ENCODE measurements at places on chromosomes 3 and 15.
A peak's percentile ranks its signal among the peaks of the same experiment; 100 is the strongest.

- DNase-seq = no peak
Measured at GRCh38 chr3:61018807-61019206, 232.4 kb downstream of the FHIT start.

DNA sequence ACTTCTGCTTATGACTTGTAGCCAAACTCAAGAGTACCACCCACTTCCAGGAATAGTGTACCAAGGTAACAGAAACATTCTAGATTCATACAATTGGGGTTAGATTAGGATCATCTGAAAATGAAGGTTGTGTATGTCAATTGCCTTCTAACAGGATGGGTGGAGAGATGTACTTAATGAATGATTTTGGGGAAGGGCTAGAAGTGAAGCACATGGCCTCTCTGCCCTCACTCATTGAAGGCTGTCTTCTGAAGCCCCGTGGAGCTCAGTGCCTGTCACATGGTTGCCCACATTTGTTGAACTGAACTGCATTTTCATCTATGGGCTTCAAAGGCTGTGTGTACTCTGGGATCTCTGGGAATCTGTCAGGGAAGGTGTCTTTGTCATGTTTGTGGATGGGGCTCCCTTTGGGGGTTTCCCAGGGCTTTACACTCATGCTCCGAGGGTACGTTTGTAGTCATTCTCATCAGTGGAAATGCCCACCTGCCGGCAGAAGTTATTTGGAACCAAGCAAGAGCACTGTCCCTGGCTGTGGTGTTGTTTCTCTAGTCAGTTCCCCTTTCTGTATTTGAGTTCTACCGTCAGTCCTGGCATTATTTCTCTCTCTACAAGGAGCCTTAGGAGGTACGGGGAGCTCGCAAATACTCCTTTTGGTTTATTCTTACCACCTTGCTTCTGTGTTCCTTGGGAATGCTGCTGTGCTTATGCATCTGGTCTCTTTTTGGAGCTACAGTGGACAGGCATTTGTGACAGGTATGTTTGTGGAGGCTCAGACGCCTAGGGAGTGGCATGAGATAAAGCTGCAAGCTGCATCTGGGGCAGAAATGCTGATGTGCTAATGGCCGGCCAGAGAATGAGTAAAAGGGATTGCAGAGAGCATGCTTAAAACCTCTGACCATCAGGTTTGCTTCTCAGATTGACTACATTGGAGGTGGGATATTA is 22.4 kb downstream of the CD86 start:
- DNase-seq = peak; percentile 85

DNA sequence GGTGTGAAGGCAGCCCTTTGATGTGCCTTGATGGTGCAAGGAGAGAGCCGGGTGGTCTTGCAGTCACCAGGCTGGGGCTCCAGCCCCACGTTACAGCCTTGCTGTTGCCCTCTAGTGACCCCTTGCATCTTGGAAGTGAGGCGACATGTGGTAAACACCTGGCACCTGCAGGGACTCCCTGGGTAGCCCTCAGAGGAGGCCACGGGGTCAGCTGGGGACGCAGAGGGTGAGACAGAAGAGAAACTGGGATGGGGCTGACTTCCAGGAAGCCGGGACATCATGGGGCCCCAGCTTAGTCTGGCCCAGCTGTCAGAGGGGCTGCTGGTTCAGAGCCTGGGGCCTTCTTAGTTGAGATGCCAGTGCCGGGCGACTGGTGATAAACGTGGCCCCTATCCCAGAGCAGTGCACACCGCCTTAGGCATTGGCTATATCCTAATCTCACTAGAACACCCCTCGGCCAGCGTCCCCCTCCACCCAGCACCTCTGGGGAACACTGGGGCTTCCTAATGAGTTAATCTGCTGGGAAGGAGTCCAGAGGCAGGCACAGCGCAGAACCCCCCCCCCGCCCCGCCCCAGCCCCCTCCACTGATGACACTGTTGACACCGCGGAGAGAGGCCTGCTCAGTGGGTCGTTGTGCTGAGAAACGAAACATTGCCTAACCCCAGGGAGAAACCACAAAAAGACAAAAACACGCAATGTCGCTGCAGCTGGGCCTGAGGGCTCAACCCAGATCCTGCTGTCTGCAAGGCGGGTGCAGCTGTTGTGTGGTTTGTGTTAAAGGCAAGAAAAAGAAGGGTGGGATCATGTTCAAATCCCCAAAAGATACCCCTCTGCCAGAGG is 60.5 kb upstream of the KLF13 start:
- DNase-seq = peak; percentile 28

- peak; percentile 39 for DNase-seq
Measured at GRCh38 chr15:63402498-63403253, 21.0 kb upstream of the CA12 start.

DNA sequence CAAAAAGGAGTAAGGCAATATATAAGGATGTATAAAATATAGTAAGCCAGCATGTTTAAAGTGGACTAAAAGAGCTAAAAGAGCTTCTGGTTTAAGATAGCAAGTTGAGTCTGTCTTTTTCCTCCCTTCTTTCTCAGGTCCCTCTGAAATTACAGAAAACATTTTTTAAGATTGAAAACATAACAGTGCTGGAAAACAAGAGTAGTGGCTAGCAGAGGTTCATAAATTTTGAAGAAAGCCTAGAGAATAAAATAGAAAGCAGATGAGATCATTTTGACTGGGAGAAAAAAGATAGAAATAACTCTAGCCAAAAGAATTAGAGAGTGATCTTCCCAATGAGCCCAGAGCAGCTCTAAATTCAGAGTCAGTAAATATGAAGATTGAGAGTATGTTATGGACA is 41.9 kb downstream of the ATP8B4 start:
- DNase-seq = no peak

DNA sequence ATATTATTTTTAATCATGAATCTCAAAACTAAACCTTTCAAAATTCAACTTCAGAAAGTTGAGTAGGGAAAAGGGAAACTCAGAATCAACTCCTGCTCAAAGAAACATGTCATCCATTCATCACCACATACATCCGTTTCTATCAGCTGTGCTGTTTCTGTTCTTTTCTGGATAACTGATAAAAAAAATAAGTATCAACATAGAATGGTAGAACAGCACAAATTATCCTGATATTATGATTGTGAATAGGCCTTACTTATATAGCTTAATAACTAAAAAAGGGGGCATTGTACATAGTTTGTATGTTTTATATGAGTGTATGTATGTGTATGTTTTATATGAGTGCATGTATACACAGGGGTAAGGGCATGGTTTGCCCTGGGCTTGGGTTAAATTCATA is 3.1 kb downstream of the TM4SF1 start:
- DNase-seq = no peak

GRCh38 chr3:179526989-179527391 is 35.7 kb upstream of the ACTL6A start:
- DNase-seq = no peak

DNA sequence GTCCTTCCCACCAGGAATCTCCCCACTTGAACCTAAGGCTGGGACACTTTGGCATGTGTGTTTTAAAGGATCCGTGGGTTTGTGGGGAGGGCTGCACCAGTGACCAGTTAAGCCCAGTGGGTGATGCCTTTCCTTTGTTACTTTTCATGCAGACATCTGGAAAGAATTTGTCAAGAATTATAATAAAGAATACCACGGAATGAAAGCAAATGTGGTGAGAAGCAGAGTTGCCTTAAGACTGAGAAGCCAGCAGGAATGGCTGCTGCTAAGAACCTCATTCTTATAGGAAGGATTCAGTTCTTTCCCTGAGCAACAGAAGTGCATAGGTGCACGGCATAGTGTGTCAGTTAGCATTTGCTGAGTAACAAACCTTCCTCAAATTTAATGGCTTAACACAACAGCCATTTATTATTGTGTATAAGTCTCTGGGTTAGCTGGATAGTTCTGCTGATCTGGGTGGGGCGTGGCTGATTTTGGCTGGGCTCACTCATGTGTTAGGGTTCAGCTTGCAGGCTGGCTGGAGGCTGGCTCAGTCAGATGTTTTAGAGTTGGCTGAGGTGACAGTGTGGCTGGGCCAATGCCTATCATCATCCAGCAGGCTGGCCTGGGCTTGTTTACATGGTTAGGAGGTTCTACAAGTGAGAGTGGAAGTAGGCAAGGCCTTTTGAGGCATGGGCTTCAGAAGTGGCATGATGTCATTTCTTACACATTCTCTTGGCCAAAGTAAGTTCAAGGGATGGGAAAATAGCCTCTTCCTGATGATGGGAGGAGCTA is 262.7 kb upstream of the CTDSPL start:
- no peak for DNase-seq

- no peak for DNase-seq
Measured at GRCh38 chr3:68876112-68876713, 56.1 kb downstream of the TAFA4 start.

GRCh38 chr3:37179144-37179967 is 5.0 kb upstream of the LRRFIP2 start:
- no peak for DNase-seq

- no peak for DNase-seq
Measured at GRCh38 chr3:105827959-105828358, 40.9 kb downstream of the CBLB start.

DNA sequence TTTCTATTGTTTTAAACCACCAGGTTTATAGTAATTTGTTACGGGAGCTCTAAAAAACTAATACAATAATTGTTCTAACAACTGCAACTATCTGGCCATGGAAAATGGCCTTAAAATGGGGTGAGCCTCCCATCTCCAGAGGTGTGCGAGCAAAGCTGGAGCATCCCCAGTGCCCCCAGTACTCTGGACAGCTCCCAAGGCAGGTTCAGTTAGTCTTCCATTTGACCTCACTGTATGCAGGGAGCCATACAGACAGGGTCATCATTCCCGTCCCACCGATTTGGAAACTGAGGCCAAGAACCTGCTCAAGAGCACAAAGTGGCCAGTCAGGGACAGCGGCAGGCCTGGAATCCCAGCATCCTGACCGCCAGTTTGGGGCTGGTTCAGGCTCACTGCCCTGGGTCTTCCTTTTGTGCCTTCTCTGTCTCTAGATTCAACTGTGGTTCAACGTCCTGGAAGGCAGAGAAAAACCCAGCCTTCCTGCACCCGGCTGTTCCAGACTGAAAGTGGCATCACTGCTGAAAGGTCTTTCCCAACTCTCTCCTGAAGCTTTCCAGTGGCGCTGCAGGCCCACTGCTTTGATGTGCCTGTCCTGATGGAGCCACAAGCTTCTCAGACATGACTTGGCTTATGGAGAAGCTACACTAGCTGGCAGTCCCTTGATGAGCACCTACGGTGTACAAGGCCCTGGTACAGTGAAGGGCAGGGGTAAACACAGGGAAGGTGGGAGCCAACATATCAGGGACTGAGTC is 76.6 kb upstream of the LINGO1 start:
- no peak for DNase-seq

GRCh38 chr15:78712797-78713515 is 71.9 kb upstream of the CHRNB4 start:
- DNase-seq = no peak

GRCh38 chr3:15385901-15386653 is 41.3 kb downstream of the METTL6 start:
- DNase-seq = no peak

GRCh38 chr15:61411902-61412510 is 182.9 kb upstream of the RORA start:
- DNase-seq = no peak

DNA sequence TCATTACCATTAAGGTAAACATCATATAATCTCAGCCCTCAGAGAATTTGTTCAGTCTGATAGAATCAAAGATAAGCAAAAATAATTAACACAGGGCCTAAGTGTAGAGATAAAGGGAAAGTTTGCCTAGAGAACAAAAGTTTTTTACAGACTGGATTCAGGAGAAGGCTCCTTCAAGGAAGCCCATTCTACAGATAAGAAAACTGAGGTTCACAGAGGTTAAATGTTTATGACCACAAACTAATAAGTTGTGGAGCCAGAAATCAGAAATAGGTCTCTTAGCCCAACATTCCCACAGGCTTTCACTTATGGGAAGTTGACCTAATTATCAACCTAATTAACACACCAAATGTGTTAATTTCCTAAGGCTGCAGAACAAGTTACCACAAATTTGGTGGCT is 110.7 kb downstream of the ZMAT3 start:
- no peak for DNase-seq

- no peak for DNase-seq
Measured at GRCh38 chr15:85718981-85719380, 75.7 kb downstream of the KLHL25 start.

- DNase-seq = no peak
Measured at GRCh38 chr3:7953449-7954014, 548.1 kb upstream of the LMCD1 start.

- no peak for DNase-seq
Measured at GRCh38 chr3:45957586-45957985, 14.3 kb downstream of the CXCR6 start.

- DNase-seq = no peak
Measured at GRCh38 chr3:178618197-178618596, 82.0 kb downstream of the KCNMB2 start.

GRCh38 chr3:127088511-127089351 is 104.2 kb upstream of the PRR23E start:
- no peak for DNase-seq

- no peak for DNase-seq
Measured at GRCh38 chr3:46932455-46933225, 43.9 kb downstream of the CCDC12 start.

DNA sequence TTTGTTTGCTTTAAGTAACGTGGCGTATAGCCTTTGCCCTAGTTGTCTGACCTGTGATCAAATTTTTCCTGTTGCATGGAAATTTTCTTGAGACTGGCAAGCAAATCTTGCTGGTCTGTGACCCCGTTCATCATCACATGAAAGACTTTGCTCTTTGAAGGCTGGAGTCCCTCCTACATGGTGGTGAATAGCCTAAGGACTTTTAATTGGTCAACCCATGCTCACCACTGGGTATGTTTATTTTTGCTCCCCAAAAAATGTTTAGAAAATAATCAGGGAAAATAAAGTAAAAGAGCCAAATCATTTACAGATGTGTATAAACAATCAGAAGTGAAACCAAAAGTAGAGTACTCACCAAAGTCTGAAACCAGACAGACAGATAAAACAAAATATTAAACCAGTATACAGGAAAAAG is 1075.3 kb upstream of the ALCAM start:
- peak; percentile 33 for DNase-seq

GRCh38 chr15:39444735-39445470 is 136.0 kb upstream of the THBS1 start:
- DNase-seq = no peak

DNA sequence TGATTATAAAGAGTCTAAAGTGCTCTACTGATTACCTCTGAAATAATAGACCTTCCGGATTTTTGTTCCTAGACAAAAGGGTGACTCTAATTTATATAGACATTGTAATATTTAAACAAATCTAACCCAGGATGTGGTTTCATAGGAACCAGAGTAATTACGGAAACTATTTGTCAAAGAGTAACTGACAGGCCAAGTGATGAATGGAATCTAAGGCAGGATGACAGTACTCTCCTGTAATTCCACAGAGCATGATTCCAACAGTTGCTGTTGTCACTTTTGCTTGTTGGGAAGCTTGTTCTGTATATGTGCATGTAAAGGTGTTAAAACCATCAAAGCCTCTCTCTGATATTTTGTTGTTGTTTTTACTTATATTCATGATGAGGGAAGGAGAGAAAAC is 1141.0 kb downstream of the IGSF11 start:
- no peak for DNase-seq

DNA sequence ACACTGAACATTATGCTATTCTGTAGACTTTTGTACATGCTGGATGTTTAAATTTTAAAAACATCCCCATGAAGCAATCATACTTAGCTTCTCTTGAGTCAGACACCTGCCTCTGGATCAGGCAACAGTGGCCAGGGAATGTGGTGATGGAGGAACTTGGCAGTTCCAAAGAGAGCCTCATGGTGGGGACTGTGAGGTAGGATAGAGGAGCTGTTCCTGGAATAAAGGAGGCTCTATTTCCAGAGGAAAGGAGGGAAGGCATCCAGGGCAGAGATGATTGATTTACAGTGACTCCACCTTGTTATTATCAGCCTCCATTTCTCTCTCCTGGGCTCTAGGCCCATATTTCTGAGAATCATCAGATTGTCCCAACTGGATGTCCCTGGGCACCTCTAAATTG is 35.0 kb upstream of the ABHD17C start:
- DNase-seq = no peak
